ENCODE measurements at places on chromosomes 2 and 18.

GRCh38 chr18:23837591-23837990, 148.3 kb downstream of the LAMA3 start:
- DNase-seq, result peak; percentile 74

DNA sequence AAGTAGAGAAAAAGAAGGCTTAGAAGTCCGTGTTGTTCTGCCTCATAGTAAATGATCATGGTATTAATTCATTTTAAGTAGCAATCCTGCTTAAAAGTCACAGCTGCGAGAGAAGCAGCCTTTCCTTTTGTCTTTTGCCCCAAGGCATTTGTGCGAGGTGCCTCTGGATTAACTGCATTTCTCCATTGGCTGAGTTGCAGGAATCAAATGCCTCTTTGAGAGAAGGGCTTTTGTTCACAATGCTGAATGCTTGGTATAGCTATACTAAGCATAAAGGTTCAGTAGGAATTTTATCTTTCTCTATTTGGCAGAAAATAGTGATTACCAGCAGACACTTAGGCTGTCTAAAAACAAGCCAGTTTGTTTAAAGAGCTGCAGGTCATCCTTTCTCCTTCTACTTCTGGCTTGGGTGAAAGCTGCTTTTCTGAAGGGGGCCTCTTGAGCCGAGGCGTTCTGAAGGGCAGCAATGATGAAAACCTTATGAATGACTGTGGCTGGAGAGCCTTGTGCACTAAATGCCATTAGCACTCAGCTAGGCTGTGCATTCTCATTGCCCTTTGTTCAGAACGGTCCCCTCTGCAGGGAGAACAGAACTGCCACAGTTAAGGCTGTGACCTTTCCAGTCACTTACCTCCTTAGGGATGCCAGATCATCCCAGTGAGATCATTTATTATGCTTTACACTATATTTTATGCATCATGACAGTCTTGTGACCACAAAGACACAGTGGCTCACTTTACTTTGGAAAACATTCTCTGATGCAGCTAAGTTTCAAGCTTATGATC, 68.8 kb upstream of the TMEM87B start:
- DNase-seq, result peak; percentile 44

DNA sequence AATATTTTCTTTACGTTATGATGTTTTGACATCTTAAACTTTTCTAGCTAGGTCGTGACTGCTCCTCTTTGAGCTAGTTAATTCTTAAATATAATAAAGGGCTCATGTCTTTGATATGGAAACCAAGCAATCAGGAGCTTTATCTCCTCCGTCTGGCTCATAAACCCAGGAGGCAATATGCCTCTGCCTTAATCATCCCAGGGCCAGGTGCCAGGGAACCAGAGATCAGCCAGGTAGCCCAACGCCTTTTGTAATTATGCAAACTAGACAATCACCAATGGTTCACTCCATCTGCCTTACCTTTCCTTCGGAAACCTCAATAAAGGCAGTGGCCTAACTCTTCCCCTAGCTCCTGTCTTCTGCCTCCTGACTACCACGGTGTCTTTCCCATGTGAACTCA, 213.7 kb downstream of the KCNJ3 start:
- DNase-seq, result no peak

DNA sequence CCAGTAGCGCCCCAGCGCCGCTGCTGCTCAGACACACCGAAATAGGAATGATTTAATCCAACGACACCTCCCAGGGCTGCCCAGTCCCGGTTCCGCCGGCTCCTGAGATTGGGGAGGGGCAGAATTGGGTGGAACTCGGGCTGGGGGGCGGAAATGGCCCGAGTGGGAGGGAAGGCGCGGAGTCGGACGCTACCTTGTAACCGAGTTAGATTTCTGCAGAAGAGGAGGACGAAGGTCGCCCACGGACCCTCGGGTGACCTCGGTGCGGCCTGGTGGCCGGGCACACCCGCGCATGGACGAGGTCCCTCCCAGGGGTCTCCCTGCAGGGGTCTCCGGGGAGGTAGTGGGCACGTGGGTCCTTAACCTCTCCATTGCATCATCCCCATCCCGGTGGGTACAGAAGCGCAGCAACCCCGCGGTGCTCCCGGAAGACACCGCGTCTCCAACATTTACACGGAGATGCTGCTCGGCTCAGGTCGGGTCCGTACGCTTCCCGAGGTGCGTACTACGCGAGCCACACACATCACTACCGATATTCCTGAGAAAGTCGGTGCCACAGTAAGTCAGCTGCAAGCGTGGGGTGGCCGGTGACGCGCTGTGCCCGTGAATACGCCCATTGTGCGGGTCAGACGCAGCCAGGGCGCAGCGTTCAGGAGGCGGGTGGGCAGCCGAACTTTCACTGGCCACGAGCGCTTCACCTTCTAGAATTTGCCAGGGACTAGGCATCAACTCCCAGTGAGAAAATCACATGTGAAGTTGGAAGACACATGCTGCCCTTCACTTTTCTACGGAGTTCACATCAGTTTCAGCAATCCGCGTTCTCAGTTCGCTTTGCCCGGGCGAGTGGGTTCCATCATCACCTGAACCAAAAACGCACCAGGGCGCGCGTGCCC, 3.0 kb downstream of the ZNF516 start:
- DNase-seq, result peak; percentile 70

- DNase-seq, result no peak
Measured at GRCh38 chr2:21981127-21981526, 857.4 kb downstream of the TDRD15 start.

DNA sequence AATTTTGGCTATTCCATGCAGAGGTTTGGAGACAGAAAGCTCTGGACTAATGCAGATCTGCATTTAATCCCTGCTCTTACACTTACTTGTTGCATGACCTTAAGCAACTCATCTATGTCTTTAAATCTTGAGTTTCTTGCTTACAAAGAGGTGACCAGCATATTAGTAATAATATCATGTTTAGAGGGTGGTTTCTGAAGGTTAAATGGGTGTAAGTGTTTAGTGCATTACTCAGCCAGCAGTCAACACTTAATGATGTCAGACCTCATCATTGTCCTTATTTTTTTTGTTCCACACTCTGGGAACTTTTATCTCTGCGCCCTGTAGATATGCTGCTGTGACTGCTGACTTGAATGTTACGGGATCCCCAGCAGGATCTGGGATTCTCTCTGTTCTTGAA, 1.7 kb downstream of the IL1RL1 start:
- peak; percentile 11 for DNase-seq

DNA sequence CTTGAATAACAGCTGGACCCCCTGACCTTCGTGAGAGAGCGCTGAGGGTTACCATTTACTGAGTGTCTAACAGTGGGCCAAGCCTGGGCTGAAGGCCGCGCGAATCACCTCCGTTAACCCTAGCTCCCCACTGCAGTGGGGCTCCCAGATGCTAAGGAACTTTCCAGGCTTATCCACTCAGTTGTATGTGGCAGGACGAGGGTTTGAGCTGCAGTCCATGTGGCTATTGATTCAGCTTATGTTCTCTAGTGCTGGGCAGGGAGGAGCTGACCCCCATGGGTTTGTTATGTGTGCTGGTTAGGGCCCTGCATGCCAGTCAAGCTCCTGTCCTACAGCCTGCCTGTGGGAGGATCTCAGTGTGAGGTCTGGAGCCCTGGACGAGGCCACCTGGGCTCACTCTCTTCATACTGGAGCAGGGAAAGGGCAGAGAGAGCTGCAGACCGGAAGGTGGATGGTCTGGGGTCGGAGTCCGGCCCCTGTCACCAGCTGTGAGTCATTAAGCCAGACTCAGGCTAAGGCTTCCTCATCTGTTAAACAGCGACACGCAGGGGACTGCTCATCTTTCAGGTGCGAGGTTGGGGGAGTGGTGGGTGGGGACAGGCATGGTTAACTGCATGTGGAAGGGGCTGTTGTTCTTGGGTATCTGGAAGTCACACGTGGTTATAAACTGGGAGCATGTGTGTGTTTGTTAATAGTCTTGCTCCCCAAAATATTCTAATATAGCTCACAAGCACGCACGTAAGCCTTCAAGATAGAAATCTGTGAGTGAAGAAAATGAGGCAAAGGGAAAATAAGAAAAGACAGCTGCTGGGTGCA, 6.6 kb downstream of the PSD4 start:
- DNase-seq, result no peak

DNA sequence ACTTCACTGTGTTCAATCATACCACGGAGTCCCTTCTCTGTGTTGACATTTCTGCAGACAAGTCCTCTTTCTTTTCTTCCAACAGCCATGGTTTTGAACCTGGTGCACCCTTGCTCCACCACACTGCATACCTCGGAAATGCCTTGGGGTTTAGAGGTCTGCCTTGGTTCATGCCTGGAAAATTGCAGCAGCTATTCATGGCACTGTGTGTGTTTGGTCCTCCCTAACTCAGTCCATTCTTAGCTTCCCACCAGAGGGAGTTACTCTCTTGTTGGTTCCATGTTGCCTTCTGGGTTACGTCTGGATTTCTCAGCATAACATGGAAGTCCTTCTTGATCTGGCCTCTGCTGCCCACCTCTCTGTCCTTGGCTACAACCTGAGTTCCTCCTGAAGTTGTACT, 206.0 kb downstream of the FHOD3 start:
- DNase-seq, result peak; percentile 33

- no peak for DNase-seq
Measured at GRCh38 chr18:60176259-60176658, 196.3 kb downstream of the MC4R start.

GRCh38 chr2:138744713-138745112, 35.5 kb downstream of the NXPH2 start:
- DNase-seq, result no peak

DNA sequence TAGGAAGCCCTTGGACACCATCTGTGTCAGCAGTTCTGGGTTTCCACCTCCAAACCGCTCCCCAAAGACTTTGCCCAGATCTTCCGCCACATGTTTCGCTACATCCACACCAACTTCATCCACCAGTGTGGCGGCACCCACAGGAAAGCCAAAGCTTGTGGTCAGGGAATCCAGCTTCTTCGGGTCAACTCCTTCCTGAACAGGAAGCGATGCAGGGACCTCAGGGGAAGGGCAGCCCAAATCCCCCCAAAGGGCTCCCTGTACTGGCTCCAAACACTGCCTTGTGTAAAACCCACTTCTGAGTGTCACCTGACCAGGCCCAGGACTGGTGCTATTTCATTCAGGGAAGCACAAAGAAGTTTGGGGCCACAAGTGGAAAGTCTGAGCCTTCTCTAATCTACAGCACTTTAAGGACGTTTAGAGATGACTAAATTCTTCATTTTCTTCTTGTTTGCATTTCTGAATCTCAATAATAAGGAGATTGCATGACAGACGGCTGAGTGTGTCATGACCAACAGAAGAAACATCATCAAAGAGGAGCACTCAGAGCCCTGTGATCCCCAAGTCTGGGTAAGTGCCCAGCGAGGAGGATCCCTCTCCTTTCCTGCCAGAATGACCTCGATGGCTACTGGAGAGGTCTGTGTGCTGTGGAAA, 20.8 kb downstream of the GAREM2 start:
- no peak for DNase-seq

DNA sequence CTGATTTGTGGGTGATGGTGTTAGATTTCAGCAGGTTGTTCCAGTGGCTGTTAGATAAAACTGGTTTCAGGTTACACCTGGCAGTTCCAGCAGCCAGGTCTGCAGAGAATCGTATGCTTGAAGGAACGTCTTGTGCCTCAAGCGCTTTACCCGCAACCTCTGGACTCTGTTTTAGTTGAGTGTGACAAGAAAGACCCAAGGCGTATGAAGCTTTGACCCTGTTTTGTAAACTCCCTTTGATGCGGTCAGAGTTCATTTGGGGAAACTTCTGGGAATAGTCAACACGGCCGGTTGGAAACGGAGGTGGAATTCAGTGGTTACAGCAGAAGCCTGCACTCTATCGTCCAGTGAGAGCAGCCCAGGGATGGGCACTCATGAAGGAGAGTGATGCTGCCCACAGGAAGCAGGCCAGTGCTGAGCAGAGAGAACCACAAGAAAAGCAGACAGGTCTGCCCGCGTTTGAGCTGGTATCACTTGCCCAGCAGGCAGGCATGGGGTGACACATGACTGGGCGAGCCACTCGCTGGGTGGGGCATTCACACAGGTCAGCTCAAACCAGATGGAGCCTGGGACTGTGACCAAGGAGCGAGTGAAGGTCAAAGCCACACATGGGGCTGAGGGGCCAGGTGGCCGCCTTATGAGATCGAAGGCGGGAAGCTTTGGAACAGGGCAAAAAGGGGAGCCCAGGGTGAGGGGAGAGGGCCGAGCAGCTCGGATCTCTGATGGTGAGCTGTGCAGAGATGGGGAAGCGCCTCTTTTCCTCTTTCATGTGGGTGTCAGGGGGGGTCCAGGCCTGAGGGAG, 99.6 kb upstream of the MBOAT2 start:
- DNase-seq, result peak; percentile 84

DNA sequence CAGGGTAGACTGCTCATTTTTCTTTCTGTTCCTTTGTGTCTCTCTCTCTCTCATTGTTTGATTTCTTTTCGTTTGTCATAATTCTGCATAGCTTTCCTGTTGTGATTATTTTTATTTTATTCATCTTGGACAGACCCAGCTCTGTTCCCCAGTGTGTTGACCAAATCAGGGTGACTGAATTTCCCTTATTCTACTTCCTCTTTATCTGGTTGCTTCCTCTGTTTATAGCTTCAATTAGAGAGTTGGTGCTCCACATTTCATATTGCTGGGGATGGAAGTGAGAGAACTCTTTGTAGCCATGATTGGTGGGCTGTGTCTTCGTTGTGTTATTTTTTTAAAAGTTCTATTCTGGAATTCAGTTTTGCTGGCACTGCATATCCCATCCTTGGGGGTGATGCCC, 19.1 kb downstream of the PROKR1 start:
- DNase-seq, result no peak

DNA sequence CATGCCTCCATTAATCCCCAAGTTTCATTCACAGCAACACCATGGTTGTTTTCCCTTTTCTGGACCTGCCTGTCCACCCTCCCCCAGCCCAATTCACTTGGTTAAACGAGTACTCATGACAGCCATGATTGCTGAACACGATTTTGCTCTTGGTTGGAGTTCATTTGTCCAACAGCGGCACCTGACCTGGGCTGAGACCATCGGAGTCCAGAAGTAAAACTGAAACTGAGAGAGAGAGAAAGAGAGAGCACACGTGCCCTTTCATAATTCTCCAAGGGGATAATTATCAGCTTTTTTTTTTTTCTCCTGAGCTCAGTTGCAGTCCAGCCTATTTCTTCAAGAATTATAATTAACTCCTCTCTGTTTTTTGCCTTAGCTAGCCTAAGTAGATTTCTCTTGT, 13.7 kb upstream of the KIF5C start:
- no peak for DNase-seq

DNA sequence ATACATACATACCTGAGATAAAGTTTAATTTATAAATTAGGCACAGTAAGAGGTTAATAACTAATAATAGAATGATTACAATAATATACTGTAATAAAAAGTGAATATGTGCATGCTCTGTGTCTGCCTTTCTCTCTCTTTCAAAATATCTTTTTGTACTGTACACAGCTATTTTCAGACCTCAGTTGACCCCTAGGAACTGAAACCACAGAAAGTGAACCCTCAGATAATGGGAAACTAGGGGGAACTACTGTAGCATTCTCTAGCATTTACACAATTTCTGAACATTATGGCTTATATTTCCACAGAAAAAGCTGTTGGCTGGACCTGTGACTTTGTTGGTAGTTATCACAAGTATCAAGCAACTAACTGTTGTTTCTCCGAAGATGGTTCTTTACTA, 25.9 kb downstream of the WDR75 start:
- DNase-seq, result no peak

Data from mesendoderm (in vitro differentiated cells).